ENCODE measurements at places on chromosomes 7 and 10. TPM values are rescaled to one million over a fixed set of nuclear protein-coding genes. Genes with fewer than 3 reads are reported as not detected.

The LIPF gene
- not detected for total RNA-seq

DNA sequence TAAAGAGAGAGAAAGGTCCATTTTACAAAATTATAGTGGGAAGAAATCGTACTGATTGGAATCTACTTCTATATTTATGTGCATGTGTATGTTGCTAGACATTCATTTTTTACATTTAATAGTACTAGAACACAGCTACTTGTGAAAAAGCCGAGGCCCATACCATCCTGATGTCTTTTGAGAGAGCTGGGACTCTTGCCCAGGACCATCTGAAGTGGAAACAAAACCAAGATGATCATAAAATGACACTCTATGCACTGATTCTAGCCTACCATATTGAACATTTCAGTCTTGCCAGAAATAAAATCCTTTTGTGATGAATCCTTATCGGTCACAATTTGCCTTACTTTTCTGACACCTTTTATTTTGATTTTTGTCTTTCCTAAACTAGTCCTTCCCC is 640.0 kb downstream of the KCNMA1 start:
- DNase-seq: no peak

The PEX1 gene
- total RNA-seq: 13.8 TPM

The OPN4 gene
- total RNA-seq: 0.25 TPM

The SLC26A5 gene
- total RNA-seq: not detected

- DNase-seq: no peak
Measured at GRCh38 chr10:51699145-51699474, 285 bp downstream of the CSTF2T start.

GRCh38 chr10:59830601-59831259 is 75.6 kb downstream of the CCDC6 start:
- peak; percentile 26 for DNase-seq

The SPDYE2B gene
- not detected for total RNA-seq

The STOX1 gene
- total RNA-seq: 0.33 TPM

- no peak for DNase-seq
Measured at GRCh38 chr10:127715782-127716378, 21.1 kb upstream of the FOXI2 start.

The NKX2-3 gene
- not detected for total RNA-seq

The ZNF775 gene
- total RNA-seq: 3.1 TPM

GRCh38 chr7:98276241-98276761 is 5.2 kb upstream of the BRI3 start:
- DNase-seq: no peak

The DGKI gene
- 1.3 TPM for total RNA-seq

The PTPRE gene
- total RNA-seq: 13.8 TPM

The CALN1 gene
- not detected for total RNA-seq

DNA sequence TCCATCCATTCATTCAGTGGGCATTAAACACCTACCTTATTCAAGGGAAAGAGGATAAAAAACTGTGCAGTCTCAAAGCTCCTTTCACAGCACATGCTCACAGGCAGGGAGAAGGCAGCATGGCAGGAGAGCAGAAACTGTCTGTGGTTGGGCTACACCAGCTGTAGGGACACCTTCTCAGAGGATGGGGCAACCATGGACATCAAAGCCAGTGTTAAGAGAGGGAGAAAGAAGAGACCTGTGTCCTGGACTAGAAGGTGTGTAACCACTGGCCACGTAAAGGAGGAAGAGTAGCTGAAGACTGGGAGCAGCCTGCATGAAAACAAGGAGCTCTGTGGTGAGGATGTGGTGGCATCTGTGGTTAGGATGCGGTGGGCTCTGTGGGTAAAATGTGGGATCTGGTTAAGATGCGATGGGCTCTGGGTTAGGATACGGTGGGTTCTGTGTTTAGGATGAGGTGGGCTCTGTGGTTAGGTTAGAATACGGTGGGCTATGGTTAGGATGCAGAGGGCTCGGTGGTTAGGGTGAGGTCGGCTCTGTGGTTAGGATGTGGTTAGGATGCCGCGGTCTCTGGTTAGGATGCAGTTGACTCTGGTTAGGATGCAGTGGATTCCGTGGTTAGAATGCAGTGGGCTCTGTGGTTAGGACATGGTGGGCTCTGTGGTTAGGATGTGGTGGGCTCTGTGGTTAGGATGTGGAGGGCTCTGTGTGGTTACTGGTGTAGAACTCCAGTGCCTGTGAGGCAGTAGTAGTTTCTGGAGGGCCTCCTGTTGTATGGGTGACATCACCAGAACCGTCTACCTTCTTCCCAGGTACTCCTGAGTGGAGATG is 197.6 kb downstream of the WDR37 start:
- DNase-seq: no peak

The LBX1 gene
- not detected for total RNA-seq

The RADIL gene
- total RNA-seq: 4.5 TPM

The TMEM213 gene
- total RNA-seq: not detected

Data from left ventricle myocardium inferior (tissue), 1 donor.